Upper lobe of left lung (tissue), 6 donors: ENCODE measurements at places on chromosomes 5 and 9.

- DNase-seq, result no peak
Observed at GRCh38 chr5:108728566-108729241, 19.0 kb upstream of the FER start.

DNA sequence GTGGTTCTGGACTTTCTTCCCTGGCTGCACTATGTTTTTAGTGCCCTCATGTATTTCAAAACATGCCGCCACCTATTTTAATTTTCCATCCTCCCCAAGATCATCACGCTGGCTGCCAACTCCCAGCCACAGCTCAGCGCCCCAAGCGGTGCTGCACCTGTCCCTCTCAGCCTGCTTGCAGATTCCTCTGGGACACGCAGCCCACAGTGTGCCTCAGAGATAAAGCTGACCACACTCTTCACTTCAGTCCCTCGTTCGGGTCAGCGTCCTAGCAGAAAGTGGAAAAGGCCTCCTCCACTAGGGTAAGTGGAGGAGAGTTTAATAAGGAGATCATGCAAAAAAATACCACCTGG lies 56.2 kb upstream of the CKS2 start:
- no peak for DNase-seq

GRCh38 chr9:117528225-117528624 lies 113.4 kb upstream of the ASTN2 start:
- DNase-seq, result no peak

- no peak for DNase-seq
Observed at GRCh38 chr9:2424619-2425033, 197.0 kb upstream of the VLDLR start.

DNA sequence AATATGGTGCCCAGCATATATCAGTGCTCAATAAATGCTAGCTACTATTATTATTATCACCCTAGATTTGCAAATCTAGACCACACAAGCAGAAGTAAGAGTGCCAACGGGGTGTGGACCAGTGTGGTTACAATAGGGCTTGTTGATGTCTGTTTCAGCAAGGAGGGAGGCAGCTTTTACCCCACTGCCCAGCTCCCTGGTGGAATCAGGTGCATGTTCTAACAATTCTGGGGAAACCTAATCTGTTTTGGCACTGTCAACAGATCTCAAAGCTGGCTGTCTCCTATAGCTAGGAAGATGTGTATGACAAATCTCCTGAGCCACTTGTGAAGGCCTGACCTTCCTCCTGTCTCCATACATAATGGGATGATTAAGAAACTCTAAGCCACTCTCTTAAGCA lies 5.7 kb downstream of the TGFBI start:
- DNase-seq, result no peak

- DNase-seq, result no peak
Observed at GRCh38 chr5:123813937-123814624, 302.1 kb downstream of the CSNK1G3 start.

DNA sequence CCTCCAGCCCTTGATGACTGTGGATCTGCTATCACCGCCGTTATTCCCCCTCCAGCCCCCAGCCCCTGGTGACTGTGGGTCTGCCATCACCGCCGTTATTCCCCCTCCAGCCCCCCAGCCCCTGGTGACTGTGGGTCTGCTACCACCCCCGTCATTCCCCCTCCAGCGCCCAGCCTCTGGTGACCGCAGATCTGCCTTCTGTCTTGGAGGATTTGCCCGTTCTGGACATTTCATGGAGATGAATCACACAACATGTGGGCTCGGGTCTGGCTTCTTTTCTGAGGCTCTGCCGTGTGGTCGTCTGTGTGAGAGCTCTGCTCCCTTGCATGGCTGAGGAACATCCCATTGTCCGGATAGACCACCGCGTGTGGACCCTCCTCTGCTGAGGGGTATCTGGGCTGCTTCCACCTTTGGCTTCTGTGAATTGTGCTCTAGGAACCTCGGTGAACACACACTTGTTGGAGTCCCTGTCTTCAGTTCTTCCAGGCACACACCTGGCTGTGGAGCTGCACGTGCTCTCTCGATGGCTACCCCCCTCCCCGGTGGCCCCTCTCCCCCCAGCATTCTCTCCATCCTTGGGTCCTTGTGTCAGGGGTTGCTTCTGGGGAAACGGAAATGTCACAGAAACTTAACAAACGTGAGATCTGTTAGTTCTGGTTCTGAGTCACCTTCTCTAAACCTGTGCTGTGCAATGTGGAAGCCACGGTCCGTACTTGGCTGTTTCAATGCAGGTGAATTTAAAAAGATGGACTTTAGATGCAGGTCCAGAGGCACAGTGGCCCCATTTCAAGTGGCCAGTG lies 105.3 kb upstream of the COL5A1 start:
- DNase-seq, result no peak

DNA sequence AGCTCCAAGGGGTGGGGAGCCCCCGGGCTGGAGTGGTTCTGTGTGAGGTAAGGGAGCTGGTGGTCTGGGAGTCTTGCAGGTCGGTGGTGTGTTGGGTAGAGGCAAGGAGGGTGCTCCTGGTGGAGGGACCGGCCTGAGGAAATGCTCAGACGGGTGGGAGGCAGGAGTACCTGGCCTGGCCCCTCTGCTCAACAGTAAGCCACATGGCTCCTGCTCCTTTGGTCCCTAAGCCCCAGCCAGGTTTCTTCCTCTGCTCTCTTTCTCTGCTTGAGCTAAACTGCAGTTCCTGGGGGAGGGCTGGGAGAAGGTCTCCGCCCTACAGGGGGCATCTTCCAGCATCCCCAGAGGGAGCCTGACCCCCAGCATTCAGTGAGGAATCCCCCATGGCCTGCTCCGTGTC lies 17.2 kb downstream of the TSPAN17 start:
- DNase-seq, result no peak

- DNase-seq, result no peak
Observed at GRCh38 chr5:150263801-150264621, 25.6 kb downstream of the CAMK2A start.

DNA sequence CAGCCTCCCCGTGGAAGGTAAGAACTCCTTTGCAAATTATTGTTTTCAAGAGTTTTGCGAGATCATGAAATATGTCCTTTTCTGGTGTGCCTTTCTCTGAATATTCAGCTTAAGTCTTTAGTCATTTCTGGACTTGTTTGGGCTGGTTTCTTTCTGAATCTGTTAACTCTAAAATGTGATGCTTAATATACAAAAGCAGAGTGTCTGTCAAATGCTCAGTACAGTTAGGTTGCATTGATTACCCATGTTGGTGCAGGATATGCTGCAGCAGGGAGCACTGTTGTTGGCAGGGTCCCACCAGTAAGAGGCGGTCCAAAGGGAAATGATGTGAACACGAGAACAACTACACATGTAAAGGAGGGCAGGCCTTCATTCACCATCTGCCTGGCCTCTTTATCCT lies 47.7 kb downstream of the SPTAN1 start:
- DNase-seq, result no peak

GRCh38 chr9:73529666-73530065 lies 378.0 kb downstream of the ANXA1 start:
- no peak for DNase-seq

GRCh38 chr5:34895641-34896419 lies 19.5 kb downstream of the RAD1 start:
- DNase-seq, result no peak

DNA sequence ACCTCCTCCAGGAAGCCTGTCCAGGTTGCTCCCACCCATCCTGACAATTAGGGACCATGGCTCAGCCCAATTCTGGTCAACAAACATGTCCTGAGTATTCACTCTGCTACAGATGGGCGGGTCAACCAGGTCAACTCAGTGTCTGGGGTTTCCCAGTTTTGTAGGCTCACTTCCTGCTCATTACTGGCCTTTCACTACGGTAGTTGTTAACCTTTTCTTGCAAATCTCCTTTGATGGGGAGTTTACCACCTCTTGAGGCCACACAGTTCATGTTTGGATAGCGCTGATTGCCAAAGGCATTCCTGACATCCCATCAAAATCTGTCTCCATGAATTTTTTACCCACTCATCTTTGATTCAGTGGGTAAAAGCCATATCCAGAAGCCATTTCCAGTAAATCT lies 13.8 kb downstream of the TMEM8B start:
- DNase-seq, result no peak

DNA sequence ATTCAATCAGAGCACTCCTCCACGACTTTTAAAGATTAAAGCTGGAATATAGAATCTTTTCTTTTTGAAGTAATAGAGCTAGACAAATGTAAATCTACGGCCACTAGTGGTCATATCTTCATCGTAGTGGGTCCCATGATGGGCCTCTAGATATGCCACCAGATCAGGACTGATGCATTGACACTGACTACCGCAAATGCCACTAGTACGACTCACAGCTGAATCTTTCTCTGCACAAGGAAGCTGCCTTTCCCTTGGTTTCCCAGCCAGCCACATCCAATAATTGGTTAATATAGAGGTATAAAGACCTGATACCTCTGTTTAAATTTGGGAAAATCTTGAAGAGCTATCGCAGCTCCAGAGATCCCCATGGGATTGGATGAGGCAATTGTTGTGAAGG lies 37.8 kb upstream of the ADRB2 start:
- no peak for DNase-seq

- DNase-seq, result no peak
Observed at GRCh38 chr5:119131530-119132304, 60.8 kb downstream of the DMXL1 start.

DNA sequence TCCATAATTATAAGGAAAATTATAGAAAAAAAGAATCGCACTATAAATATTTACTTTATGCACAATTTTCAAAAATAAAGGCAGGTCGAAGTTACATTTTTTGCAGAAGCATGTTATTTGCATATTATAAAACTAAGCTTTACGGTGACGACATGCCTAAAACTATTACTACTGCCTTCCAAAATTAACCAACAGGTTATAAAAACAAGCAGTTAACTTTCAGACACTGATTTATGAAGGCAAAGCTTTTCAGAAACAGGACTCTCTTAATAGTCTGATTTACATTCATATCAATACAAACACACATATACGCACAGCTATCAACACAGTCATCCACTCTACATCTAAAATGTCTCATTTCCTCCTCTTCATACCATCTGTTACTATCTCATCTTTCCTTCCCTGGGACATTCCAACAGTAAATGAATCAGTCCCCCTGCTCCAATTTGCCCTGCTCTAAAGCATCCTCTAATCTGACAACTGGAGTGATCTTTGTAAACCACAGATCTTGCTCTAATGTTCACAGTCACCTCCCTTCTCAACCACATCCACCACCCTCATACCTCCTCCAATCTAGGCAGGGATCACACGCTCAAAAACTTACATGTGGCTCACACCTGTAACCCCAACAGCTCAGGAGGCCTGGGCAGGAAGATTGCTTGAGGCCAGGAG lies 21.6 kb downstream of the FBXW11 start:
- no peak for DNase-seq

- no peak for DNase-seq
Observed at GRCh38 chr5:17259630-17260257, 42.3 kb downstream of the BASP1 start.

- no peak for DNase-seq
Observed at GRCh38 chr5:55415071-55415470, 107.3 kb downstream of the MTREX start.
